Gastroesophageal sphincter (tissue), 4 donors: ENCODE measurements at places on chromosomes 1 and 21. TPM values are rescaled to one million over a fixed set of nuclear protein-coding genes. Genes with fewer than 3 reads are reported as not detected.

NTMT2 gene
- total RNA-seq = not detected

HFM1 gene
- total RNA-seq = 3.1 TPM

MYOM3 gene
- total RNA-seq = not detected

ETNK2 gene
- total RNA-seq = 6.1 TPM

- peaks cover 2% of the 10 kb centered on the region for H3K36me3 ChIP-seq
- no peaks in the 10 kb centered on the region for H3K4me1 ChIP-seq
- ATAC-seq = no peak
- H3K4me3 ChIP-seq = no peak overlapping the region
- no peaks in the 10 kb centered on the region for H3K27me3 ChIP-seq
Observed at GRCh38 chr21:41441546-41441945, 15.5 kb downstream of the MX1 start.

DNA sequence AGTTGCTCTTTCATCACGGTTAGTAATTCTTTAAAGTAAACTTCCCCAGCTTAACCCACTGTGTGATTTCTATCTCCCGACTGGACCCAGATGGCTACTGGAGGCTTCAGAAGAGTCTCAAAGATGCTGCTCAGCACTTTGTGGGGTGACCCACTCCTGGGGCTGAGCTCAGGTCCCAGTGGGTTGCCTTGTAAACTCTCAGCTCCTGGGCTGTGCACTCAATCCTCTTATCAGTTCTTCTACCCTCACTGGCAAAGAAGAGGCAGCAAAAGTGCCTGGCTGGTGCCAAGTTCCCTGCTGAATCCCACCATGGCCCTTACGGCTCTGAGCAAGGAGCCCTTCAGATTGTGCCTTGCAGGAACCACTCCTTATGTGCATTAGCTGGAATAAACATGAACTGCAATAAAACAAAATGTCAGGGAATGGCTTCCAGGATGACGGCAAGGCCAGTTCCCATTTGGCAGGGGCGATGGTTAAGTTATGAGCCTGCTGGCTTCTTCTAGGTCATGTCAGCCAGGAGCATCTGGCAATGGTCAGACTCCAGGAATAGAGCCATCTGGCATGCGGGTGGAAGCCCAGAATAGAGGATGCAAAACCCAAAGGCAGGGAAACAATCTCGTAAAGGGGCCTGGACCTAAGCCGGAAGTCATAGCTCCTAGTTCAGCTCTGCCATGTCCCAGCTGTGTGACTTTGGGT, 6.8 kb downstream of the MYOC start:
- H3K4me1 ChIP-seq = peaks cover 8% of the 10 kb centered on the region
- H3K36me3 ChIP-seq = no peaks in the 10 kb centered on the region
- H3K27me3 ChIP-seq = no peaks in the 10 kb centered on the region
- peak; percentile 89 for ATAC-seq
- H3K4me3 ChIP-seq = no peak overlapping the region

GRCh38 chr1:4654764-4655673, 610 bp downstream of the AJAP1 start:
- H3K36me3 ChIP-seq = no peaks in the 10 kb centered on the region
- H3K27ac ChIP-seq = no peak overlapping the region
- H3K4me3 ChIP-seq = no peak overlapping the region
- H3K4me1 ChIP-seq = no peaks in the 10 kb centered on the region
- peaks cover 99% of the 10 kb centered on the region for H3K27me3 ChIP-seq
- no peak for ATAC-seq

DNA sequence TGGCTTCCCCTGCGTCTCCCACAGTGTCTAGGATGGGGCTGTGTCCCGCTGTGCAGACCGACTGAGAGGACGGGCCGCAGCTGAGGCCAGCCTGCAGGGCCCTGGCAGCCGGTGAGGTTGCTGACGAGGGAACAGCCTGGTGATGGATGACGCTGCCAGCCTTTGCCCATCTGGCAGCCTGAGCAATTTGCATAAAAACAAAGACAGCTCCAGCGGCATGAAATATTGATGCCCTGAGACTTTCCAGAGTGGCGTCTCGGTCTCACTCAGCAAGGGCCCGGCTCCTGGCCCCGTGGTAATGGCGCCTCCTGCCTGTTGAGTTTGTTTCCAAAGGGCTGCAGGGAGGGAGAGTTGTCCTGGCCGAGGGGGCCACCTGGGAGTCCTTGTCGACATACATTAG, 19.1 kb upstream of the KCNA10 start:
- no peak overlapping the region for H3K4me3 ChIP-seq
- no peaks in the 10 kb centered on the region for H3K4me1 ChIP-seq
- H3K27me3 ChIP-seq = peaks cover 44% of the 10 kb centered on the region

- H3K36me3 ChIP-seq = no peaks in the 10 kb centered on the region
- no peak for ATAC-seq
- H3K4me1 ChIP-seq = no peaks in the 10 kb centered on the region
- H3K4me3 ChIP-seq = no peak overlapping the region
- H3K27me3 ChIP-seq = peaks cover 13% of the 10 kb centered on the region
Observed at GRCh38 chr1:247494767-247495166, 36.9 kb upstream of the OR2B11 start.

- no peak overlapping the region for H3K27ac ChIP-seq
- no peaks in the 10 kb centered on the region for H3K27me3 ChIP-seq
- peaks cover 11% of the 10 kb centered on the region for H3K36me3 ChIP-seq
- no peaks in the 10 kb centered on the region for H3K4me1 ChIP-seq
- no peak overlapping the region for H3K4me3 ChIP-seq
Observed at GRCh38 chr1:27992276-27992675, 32.5 kb downstream of the XKR8 start.

DNA sequence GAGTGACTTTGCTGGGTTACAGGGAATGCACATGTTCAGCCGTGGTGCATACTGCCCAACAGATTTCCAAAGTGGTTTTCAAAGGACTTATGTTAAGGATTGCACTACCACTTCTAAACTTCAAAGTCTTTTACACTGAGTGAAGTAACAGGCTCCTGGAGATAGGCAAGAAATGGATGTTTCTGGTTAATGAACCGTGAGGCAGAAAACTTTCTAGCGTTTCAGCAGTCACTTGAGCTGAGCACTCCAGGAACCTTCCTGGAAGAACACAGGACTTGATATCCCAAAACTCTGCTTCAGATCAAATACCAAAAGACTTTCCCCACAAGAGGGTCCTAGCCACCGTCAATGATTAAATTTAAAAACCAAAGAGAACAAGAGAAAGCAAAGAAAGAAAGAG, 74.3 kb upstream of the ATP1A1 start:
- H3K36me3 ChIP-seq = no peaks in the 10 kb centered on the region
- ATAC-seq = no peak
- H3K27me3 ChIP-seq = no peaks in the 10 kb centered on the region
- H3K27ac ChIP-seq = no peak overlapping the region

GRCh38 chr1:186102547-186103148, 272.4 kb downstream of the TPR start:
- H3K4me3 ChIP-seq = no peak overlapping the region
- ATAC-seq = peak; percentile 80
- peaks cover 12% of the 10 kb centered on the region for H3K36me3 ChIP-seq
- peaks cover 19% of the 10 kb centered on the region for H3K4me1 ChIP-seq
- H3K27ac ChIP-seq = peak overlapping the region; percentile 66

GRCh38 chr21:33854604-33855003, 61.0 kb downstream of the ATP5PO start:
- H3K4me3 ChIP-seq = no peak overlapping the region
- no peak for ATAC-seq
- H3K4me1 ChIP-seq = peaks cover 16% of the 10 kb centered on the region
- no peaks in the 10 kb centered on the region for H3K27me3 ChIP-seq
- H3K27ac ChIP-seq = no peak overlapping the region

DNA sequence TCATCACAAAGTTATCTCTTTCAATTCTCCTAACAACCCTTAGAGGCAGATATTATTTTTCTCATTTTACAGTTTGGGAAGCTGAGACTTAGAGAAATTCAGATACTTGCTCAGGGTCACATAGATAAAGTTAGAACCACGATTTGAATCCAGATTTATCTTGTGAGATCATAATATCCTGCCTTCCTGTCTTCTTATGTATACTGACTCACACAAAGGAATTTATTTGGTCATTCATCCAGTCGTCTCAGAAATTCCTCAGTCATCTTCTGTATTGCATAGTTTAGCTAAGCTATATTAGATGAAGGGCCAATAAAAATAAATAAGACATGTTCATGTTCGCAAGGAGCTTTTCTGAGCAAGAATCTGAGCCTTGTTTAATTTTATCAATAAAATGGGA, 35.8 kb upstream of the RUNX1 start:
- H3K27me3 ChIP-seq = no peaks in the 10 kb centered on the region
- no peaks in the 10 kb centered on the region for H3K36me3 ChIP-seq
- no peaks in the 10 kb centered on the region for H3K4me1 ChIP-seq

- H3K27me3 ChIP-seq = no peaks in the 10 kb centered on the region
- H3K36me3 ChIP-seq = no peaks in the 10 kb centered on the region
- H3K4me1 ChIP-seq = peaks cover 4% of the 10 kb centered on the region
- no peak overlapping the region for H3K4me3 ChIP-seq
Observed at GRCh38 chr1:183896466-183897048, 91.6 kb downstream of the RGL1 start.

- no peak for ATAC-seq
- no peaks in the 10 kb centered on the region for H3K4me1 ChIP-seq
- no peaks in the 10 kb centered on the region for H3K36me3 ChIP-seq
- H3K27ac ChIP-seq = no peak overlapping the region
- no peak overlapping the region for H3K4me3 ChIP-seq
- H3K27me3 ChIP-seq = peaks cover 82% of the 10 kb centered on the region
Observed at GRCh38 chr1:202694314-202694713, 15.9 kb downstream of the SYT2 start.

DNA sequence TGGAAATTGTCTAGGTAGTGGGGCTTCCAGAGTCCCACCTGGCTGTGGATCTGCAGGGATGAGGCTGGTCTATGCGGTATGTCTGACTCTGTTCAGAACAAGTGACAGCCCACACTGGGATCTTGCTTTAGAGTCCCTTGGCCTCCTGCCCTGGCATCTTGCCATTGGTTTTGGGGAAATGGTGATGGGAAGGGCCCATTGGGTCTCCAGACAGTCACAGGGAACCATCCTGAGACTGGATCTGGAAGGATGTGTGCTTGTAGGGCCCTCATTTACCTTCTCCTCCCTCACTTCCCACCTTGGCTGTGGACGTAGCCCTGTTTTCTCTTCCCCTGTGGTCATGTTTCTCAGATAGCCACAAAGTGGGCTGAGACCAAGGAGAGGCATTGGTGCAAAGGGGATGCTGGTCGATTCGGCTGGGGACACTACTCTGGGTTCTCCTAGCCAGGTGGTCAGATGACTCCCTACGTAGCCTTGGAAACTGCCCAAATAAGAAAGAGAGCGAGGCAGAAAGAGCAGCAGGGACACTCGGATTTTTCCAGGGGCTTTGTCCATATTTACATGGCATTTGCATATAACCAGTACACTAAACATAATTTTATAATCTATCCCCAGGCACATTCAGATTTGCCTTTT, 15.1 kb downstream of the SOX13 start:
- no peak for ATAC-seq
- H3K27ac ChIP-seq = peak overlapping the region; percentile 82
- H3K4me3 ChIP-seq = no peak overlapping the region
- peaks cover 28% of the 10 kb centered on the region for H3K4me1 ChIP-seq
- no peaks in the 10 kb centered on the region for H3K36me3 ChIP-seq
